ENCODE measurements at places on chromosomes 5 and 9.

GRCh38 chr5:154618696-154619095 lies 136.5 kb upstream of the LARP1 start:
- no peak for DNase-seq

GRCh38 chr5:129608350-129608749 lies 139.5 kb upstream of the MINAR2 start:
- no peak for DNase-seq

DNA sequence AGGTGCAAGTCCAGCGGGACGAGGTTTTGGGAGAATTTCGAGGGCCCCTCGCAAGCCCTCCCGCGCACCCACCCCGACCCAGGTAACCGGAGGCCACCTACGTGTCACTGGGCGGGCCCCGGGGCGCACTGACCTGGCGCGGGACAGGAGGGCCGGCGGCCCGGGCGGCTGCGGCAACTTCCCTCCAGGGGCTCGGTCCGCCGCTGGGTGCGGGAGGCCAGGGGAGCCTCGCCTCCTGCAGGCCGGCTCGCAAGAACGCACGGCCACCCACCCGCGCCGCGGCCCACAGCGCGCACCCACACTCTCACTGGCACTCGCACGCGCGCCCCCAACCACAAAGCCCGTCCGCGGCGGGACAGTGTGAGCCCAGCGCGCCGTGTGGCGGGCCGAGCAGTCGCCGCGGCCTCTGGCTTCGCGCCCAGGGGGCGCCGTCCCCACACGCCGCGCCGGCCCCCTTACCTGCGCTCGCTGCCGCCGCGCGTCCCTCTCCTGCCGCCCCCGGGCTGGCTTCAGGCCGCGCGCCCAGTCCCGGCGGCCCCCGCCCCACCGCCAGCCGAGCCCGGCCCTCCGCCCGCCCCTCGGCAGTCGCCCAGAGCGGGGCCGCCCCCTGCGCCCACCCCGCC lies 451 bp downstream of the LPAR1 start:
- DNase-seq, result peak; percentile 20

GRCh38 chr9:125977223-125977622 lies 230.1 kb downstream of the PBX3 start:
- DNase-seq, result no peak

Measured in hepatic stellate cell (primary cell).